Activated T-cell treated with anti-CD3 and anti-CD28 coated beads, Interleukin-2, amount 50 U/mL, for 48 hours (primary cell): ENCODE measurements at places on chromosomes 6 and 20.
A peak's percentile ranks its signal among the peaks of the same experiment; 100 is the strongest.

DNA sequence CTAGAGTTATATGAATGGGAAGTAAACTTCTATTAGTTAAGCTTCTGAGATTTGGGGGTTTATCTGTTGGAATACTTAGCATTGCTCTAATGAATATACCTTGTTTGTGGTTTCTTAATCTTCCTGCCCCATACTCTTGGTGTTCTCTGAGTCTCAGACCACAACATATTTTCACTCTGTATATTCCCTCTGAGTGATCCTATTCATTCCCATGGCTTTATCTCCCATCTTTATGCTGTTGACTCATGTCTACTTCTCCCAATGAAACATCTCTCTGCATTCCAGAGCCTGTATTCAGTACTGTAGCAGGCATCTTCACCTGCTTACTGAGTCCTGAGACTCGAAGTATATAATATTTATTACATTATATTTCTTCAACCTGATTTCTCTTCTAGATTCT is 283.7 kb upstream of the MAP3K7 start:
- DNase-seq: no peak

DNA sequence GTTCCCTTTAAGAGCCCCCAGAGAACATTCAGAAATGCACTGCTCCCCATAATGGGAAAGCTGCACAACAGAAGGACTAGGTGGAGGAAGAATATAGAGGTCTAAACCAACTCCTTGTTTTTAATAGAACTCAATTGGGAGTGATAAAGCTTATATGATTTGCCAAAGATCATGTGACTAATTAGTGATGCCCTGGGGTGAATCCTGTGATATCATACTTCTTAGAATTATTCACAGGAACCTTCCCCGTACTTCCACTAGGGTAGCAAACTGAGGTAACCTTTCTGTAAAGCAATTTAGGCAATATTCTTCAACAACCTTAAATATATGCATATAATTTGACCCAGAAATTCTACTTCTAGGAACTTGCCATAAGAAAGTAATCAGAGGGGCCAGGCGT is 84.4 kb downstream of the TFAP2A start:
- DNase-seq: no peak

GRCh38 chr6:90123831-90124230 is 172.8 kb downstream of the BACH2 start:
- DNase-seq: peak; percentile 52

- DNase-seq: peak; percentile 67
Observed at GRCh38 chr6:105880030-105880492, 206.1 kb upstream of the PRDM1 start.

GRCh38 chr6:36364669-36365479 is 22.6 kb downstream of the ETV7 start:
- no peak for DNase-seq

DNA sequence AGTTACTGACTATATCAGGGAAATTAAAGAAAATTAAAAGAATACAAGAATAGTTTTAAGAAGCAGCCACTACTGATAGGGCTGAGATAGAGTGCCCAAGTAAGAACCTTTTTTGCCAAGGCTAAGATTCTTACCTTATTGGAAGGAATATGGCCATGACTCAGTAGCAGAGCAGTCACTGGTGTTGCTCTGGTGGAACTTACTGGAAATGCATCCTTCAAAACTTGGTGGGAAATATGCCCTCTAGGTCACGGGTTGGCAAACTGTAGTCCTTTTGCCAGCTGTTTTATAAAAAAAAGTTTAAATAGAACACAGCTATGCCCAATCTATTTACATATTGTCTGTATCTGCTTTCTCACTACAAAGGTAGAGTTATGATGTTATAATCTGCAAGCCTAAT is 6.0 kb downstream of the HSF2 start:
- DNase-seq: no peak

DNA sequence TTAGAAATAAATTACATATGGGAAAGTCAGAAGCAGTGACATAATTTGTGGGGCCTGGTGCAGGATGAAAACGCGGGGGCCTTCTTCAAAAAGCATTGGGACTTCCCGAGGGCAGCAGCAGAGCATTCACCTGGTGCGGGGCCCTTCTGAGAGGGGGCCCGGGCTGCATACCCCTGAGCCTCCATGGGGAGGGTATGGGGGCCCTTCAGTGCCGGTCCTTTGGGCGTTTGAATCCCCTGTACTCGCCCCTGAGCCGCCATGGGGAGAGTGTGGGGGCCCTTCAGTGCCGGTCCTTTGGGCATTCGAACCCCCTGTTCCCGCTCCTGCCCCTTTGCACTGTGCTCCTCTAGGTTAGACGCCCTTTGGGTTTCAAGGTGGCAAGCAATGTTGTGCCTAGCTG is 283.5 kb downstream of the CDH4 start:
- no peak for DNase-seq

- DNase-seq: no peak
Observed at GRCh38 chr6:163038317-163038716, 310.5 kb downstream of the PACRG start.

DNA sequence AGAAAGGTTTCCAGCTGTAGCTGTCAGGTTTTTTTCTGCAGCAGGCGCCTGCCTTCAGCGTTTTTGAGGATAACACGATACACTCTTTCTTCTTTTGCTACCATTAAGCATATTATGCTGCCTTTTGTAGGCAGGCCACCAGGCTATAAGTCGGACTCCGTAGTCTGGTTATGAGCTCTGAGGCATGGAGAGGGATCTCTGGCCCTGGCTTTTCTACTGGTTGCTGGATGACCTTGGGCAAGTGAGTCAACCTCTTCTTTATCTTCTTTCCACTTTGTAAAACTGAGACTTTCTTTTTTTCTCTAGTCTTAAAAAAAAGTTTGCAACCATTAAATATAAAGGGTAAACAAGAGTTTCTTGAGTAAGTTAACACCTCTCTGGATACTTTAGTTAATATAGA is 120.2 kb downstream of the BCKDHB start:
- no peak for DNase-seq

GRCh38 chr6:152094992-152095592 is 287.6 kb downstream of the ESR1 start:
- peak; percentile 28 for DNase-seq

- DNase-seq: no peak
Observed at GRCh38 chr6:31697555-31697954, 5.6 kb downstream of the ABHD16A start.

DNA sequence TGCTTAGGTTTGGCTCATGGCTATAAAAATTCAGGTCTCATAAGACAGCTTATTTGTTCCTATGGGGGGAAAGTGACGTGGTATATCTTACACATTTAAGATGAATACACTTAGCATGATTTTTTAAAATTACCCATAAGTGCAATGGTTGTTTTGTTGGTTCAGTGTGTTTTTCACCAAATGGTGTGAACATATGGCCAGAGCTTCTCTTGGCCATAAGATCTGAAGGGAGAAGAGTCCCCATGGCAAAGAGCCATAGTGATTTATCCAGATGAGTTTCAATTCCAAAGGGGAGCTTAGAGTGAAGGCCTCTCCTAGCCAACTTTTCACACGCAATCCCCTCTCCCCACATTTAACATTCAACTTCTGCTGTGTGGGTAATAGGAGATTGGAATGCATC is 107.6 kb downstream of the TMEM242 start:
- no peak for DNase-seq

GRCh38 chr6:42042108-42042507 is 8.2 kb upstream of the TAF8 start:
- DNase-seq: no peak

GRCh38 chr20:1840817-1841553 is 54.2 kb upstream of the SIRPA start:
- DNase-seq: no peak

DNA sequence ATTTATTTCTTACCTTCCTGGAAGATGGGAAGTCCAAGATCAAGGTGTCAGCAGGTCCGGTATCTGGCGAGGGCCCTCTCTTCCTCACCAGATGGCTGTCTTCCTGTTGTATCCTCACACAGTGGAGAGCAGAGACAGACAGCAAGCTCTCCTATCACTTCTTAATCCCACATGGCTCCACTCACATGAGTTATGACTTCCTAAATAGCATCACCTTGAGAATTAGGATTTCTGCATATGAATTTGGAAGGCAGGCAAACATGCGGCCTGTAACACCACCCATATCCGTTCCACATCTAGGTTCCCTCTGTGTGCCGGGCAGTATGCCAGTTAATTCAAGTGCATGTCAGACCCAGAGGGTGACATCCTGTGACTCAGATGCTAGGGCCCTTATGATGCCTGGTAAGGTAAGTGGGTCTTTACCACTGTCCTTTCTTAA is 2.1 kb downstream of the RAET1E start:
- DNase-seq: peak; percentile 32

- DNase-seq: no peak
Observed at GRCh38 chr20:50911030-50911429, 20.2 kb downstream of the ADNP start.

GRCh38 chr6:89221971-89222711 is 5.0 kb upstream of the GABRR1 start:
- no peak for DNase-seq

DNA sequence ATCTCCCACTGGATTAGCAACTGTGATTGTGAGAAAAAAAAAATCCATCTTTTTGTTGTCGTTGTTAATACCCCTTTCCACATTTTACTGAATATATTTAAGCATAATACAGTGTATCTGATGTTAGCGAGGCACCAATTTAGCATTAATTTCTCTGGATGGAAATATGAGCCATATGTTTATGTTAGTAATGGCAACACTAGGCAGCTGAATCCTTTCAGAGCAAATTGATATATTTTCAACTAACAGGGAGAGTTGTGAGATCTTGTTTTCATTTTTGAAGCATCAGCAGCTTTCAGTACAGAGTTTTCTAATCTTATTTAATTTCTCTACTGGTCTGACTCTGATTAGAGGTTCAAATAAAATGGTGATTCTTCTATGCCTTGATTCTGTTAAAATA is 84.8 kb upstream of the HDAC2 start:
- DNase-seq: no peak

- DNase-seq: no peak
Observed at GRCh38 chr6:72649032-72649984, 27.4 kb downstream of the KCNQ5 start.

GRCh38 chr6:150271501-150272263 is 97.1 kb upstream of the IYD start:
- DNase-seq: no peak

DNA sequence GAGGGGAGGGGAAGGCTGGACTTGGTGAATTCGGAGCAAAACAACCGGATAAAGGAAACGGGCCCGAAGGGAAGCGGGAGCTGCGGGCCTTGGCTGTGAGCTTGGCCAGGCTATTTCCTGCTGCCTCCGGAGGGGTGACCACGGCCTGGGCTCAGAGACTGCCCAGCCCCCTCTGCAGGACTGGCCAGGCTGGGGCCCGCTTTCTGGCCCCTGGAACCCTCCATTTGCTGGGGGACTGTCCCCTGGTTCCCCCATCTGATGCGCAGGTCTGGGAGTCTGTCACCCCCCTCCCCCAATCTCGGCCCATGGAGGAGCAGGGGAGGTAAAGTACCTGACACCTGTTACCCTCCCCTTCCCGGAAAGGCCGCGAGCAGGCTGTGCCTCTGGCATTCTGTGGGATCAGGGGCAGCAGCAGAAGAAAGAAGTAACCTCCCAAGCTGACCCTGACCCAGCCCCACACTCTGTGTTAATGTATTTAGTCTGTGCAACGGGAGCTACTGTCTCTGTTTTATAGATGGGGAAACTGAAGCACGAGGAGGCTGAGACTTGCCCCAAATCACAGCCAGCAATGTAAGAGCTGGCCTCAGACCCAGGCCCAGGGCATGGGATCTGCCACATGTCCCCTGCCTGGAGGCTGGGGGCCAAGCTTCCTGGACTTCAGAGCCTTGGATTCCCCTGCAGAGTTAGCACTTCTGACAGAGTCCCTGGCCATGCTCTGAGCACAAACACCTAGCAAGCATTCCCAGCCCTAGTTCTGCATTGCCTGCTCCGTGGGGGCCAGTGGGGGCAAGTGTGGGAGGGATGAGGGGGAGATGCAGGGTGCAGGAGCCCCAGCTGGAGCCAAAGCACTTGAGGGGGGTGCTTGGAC is 3.5 kb downstream of the C20orf204 start:
- DNase-seq: no peak

- no peak for DNase-seq
Observed at GRCh38 chr6:165678429-165678828, 15.4 kb upstream of the PDE10A start.
